ENCODE measurements at places on chromosomes 3 and 15.

DNA sequence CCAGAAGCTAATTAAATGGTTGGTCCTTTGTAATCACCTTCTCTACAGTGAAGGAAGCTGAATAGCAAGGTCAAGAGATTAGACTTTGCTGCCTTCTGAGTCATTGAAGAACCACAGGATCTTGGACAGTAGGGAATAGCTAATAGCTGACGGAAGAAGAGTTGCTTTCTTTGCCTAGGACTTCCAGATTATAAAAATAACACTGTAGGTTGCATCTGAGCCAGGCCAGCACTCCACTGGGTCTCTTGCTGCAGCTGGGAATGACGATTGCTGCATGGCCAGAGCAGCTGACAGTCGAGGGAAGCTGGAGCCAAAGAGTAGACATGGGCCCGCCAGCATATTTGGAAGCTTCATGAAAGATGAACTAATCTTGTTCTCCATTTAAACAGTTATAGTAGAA is 81.5 kb upstream of the KCNMB2 start:
- no peak for DNase-seq

DNA sequence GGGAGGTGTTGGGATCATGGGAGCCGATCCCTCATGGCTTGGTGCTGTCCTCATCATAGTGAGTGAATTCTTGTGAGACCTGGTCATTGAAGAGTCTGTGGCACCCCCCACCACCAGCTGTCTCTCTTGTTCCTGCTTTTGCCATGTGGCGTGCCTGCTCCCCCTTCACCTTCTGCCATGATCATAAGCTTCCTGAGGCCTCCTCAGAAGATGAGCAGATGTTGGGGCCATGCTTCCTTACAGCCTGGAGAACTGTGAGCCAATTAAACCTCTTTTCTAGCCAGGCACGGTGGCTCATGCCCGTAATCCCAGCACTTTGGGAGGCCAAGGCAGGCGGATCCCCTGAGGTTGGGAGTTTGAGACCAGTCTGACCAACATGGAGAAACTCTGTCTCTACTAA is 37.0 kb upstream of the CGNL1 start:
- DNase-seq, result no peak

- no peak for DNase-seq
Measured at GRCh38 chr3:80993241-80993945, 768.1 kb downstream of the GBE1 start.

DNA sequence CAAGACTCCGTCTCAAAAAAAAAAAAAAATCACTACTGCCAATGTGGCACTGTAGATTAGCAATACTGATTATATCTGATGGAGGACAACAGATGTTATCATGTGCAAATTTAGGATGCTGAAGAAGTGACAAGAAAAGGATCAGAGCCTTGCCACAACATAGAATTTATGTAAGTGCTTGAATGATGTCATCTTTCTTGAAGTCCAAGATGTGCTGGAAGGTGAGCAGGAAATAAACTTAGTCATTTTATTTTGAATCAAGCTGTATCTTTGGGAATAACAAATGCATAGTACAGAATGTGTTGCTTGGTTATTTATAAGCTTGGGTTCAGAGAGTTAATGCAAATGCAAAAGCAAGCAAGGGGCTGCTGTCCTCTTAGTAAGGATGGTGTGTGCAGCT is 47.1 kb downstream of the IL12A start:
- no peak for DNase-seq

DNA sequence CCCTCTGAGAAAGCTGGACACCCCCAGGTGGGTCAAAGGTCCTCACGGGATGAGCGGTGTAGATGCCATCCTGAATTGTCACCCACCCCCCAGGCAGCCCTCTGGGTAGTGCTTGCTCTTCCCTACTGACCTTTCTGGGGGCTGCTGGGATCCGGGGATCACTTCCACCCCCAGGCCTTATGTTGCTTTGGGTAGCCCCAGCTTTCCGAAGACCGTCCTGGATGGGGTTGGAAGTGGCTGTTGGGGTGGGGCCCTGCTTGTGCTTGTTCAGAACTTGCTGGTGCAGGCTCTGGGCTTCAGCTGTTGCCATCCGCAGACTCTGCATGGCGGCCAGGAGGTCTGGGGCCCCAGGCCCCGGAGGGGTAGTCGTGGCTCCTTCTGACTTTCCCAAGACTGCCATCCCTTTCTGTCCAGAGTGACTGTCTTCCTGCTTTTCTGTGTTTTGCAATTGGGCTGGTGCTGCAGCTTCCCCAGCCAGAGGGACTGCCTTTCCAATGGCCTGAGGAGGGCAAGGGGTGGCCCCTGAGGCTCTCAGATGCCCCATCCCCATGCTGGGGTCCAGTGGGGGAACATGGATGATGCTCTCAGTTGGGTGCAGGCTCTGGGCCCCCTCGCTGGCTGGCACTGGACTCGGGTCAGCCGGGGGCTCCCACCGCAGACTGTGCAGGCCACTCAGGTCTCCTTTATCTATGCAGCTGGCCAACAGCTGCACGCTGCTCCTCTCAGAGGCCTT is 6.3 kb downstream of the XIRP1 start:
- DNase-seq, result no peak

- DNase-seq, result no peak
Measured at GRCh38 chr3:14766428-14767244, 52.1 kb upstream of the FGD5 start.

DNA sequence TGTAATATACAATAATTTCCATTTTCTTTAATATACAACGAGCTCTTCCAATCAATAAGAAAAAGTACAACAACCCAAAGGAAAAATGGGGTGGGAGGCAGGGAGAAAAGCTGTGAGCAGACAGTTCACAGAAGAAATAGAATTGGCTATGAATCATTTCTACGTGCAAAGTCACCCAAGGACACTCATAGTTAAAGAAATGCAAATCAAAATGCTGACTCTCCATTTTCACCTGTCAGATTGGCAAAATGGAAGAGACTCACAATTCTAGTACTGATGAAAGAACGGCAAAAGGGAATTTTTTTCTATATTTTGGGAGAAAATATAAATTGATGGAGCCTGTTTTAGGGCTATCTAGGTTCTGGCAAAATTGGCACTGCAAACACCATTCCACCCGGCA is 116.3 kb upstream of the MEF2A start:
- no peak for DNase-seq
